ENCODE measurements at places on chromosomes 7 and 10.

DNA sequence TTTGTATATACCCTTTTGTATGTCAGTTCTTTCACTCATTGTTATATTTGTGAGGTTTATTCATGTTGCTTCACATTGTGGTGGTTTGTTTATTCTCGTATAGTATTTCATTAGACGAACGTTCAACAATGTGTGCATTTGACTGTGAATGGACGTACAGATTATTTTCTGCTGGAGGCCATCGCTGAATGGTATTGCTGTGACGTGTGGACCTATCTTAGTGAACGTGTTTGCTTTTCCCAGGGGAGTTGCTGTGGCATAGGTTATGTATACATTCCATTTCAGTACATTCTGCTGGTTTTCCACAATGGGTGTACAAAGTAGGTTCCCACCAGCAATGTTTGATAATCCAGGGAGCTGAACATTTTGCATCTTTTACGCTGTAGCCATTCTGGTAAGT lies 31.1 kb upstream of the PLEKHS1 start:
- no peak for DNase-seq

- no peak for DNase-seq
Observed at GRCh38 chr10:78186572-78186971, 152.9 kb downstream of the RPS24 start.

DNA sequence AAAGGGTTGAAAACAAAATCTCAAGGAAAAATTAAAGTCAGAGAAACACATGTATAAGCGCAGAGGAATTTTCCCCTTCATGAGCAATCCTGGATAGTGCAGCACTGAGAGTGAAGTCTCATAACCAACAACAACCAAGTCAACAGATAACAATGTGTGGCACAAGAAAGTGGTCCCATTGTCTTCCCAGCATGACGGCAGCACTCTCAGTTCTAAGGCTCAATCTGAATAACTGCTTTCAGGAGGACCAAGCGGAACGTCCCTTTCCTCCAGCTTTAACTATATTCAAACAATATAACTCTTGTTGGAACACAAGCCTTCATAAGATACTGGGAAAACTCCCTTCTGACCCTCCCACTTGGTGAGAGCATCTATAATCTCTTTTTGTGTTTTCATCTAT lies 137.9 kb downstream of the RAPGEF5 start:
- no peak for DNase-seq

- DNase-seq = no peak
Observed at GRCh38 chr7:36299823-36300341, 89.8 kb upstream of the ANLN start.

GRCh38 chr7:131511071-131511470 lies 45.4 kb downstream of the PODXL start:
- no peak for DNase-seq

DNA sequence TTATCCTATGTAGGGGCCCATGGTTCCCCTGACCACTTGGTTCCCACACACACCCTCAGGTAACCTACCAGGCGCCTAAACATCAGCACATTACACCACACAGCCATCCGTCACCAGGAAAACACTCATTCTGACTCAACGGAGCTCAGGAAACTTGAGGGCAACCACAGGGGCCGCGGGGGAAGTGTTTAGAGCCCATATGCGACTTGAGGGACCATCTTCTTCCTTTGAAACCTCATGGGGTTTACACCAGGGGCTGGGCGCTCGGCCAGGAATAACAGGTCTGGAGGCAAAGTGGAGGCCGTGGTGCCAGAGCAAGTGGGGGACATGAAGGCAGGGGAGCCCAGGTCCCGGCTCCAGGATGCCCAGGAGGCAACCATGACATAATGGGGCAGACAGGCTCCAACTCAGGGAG lies 1.5 kb downstream of the STX1A start:
- no peak for DNase-seq

GRCh38 chr7:141619745-141620144 lies 68.5 kb downstream of the AGK start:
- no peak for DNase-seq

GRCh38 chr7:151035026-151035717 lies 6.9 kb downstream of the ABCB8 start:
- DNase-seq = no peak

- no peak for DNase-seq
Observed at GRCh38 chr7:155398944-155399343, 59.0 kb upstream of the EN2 start.

- DNase-seq = no peak
Observed at GRCh38 chr7:2190531-2190930, 42.2 kb downstream of the MAD1L1 start.

- DNase-seq = no peak
Observed at GRCh38 chr7:887488-887820, 11.1 kb downstream of the GET4 start.

- no peak for DNase-seq
Observed at GRCh38 chr7:82323806-82324205, 119.8 kb downstream of the CACNA2D1 start.

DNA sequence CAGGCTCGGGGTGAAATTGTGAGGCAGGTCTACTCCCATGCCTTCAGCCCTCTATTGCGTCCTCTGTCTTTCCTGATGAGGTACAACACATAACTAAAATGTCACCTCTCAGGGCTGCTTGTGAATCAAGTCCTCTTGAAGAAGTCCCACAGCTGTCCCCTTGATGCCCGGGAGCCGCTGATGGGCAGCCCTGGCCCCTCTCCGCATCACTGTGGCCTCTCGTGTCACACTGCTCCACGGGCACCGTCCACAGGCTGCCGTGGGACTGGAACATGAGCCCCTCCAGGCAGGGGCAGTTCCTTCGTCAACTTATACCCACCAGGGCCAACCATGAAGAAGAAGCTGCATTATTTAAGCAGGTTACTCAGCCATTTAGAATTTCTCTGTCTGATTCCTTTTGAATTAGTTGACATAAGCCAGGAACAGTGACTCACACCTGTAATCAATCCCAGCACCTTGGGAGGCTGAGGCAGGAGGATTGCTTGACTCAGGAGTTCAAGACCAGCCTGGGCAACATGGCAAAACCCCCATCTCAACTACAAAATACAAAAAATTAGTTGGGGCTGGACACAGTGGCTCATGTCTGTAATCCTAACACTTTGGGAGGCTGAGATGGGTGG lies 58.5 kb upstream of the UBE3C start:
- DNase-seq = no peak

DNA sequence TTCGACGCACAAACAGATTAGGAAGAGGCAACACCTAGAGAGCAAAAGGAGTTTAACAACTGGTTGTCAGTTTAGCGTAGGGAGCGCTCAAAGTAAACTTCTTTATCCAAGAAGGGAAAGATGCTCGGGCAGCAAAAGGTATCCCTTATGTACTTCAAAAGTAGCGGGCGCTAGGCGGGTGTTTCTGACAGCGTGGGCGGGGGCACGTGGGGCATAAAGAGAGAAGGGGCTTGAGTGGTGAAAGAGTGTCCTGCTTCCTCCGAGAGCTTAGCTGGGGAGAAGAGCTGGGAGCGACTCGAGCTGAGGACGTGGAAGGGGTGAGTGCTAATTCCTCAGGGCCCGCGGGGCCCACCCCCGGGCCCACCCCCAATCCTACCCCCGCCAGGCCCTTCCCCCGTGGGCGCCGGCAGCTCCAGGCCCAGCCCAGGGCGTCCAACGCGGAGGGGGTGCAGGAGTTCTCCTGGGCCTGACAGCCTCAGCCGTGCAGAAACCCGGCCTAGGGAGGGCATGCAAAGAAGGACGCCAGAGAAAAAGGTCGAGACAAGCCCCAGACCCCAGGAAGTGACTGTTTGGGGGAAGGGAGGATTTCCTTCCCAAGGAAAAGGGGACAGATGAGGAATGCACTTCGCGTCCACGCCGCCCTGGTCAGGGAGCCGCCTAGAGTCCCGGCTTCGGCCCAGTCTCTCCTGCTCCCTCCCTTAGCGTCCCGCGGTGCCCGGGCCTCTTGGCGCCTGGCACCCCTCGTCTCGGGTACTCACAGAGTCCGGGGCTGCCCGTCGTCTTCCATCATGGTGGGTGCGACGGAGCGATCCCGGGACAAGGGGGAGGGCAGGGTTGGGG lies 868 bp downstream of the TIAL1 start:
- no peak for DNase-seq

- no peak for DNase-seq
Observed at GRCh38 chr10:91709394-91709798, 76.5 kb upstream of the PPP1R3C start.

DNA sequence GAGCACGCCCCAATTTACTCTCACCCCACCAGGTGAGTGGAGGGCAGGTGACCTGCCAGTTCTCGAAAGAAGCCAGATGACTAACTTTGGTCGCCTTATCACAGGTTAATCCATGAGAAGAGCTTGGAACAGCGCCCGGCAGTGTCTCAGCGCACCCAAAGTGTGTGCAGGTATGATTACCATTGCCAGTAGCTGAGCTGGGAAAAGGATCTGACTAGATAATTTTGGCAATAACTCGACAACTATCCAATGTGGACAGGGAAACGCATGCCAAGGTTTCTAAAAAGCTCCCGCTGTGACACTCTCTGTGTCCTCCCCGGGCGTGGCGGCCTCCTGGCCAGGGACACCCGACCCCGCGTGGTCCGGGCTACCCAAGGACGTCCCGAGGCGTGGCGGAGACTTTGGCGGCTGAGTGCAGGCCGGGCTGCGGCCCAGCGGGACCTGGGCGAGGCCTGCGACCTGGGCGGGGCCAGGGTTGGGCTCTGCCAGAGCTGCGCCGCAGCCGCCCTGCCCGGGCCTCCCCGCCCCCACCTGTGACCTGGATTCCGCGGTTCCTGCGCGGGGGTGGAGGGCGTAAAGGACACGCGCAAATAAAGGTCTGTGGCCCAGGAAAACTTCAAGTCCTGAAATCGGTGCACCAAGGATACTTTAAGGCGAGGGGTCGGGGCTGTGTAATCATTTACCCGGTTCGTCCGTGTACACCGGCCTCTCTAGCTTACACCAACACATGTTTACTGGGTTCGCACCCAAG lies 13.7 kb upstream of the WAPL start:
- DNase-seq = no peak

DNA sequence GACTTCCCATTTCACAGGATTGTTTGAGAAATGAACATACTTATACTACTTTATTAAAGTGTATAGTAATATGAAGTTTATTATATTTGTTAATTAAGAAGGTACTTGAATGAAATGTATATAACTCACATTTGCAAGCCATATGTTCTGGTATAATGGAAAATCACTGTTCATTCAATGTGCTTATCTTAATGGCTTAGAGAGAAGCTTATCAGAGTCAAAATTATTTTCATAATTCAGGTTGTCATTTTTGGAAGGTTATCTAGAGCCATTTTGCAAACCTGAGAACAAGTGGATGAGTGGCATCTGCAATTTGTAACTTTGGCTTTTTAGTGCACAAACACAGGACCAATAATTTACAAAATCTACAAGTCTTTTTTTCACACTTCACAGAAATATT lies 621.0 kb downstream of the ARL4A start:
- no peak for DNase-seq

GRCh38 chr7:137975221-137975620 lies 26.7 kb downstream of the CREB3L2 start:
- DNase-seq = no peak

- no peak for DNase-seq
Observed at GRCh38 chr10:132788180-132788830, 2.4 kb upstream of the NKX6-2 start.

- no peak for DNase-seq
Observed at GRCh38 chr7:29881724-29882123, 75.4 kb downstream of the WIPF3 start.

GRCh38 chr7:93029056-93029455 lies 88.7 kb downstream of the SAMD9 start:
- DNase-seq = no peak

DNA sequence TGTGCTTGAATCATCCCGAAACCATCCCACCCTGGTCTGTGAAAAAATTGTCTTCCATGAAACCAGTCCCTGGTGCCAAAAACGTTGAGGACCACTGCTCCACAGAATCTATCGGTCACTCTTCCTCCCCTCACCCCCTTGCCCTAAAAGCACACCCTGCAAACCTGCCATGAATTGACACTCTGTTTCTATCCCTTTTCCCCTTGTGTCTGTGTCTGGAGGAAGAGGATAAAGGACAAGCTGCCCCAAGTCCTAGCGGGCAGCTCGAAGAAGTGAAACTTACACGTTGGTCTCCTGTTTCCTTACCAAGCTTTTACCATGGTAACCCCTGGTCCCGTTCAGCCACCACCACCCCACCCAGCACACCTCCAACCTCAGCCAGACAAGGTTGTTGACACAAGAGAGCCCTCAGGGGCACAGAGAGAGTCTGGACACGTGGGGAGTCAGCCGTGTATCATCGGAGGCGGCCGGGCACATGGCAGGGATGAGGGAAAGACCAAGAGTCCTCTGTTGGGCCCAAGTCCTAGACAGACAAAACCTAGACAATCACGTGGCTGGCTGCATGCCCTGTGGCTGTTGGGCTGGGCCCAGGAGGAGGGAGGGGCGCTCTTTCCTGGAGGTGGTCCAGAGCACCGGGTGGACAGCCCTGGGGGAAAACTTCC lies 784 bp upstream of the SERPINE1 start:
- no peak for DNase-seq

DNA sequence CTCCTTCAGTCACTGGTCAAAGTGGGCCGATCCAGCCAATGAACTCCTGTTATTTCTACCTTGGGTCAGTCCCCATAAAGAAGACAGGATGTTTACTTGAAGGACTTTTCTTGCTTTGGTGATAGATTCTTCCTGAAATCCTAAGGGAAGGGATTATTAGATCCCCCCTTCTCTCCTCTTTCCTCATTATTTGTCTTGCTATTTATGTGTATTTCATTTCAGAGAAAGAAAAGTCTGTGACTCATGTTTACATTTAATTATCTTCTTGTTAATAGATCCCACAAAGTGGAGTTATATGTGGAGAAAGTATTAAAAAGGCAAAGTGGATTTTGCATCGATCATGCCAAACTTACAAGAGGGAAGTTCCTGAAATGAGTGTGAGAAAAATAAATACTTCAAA lies 341.5 kb downstream of the PHTF2 start:
- DNase-seq = no peak

- DNase-seq = no peak
Observed at GRCh38 chr7:115632636-115633035, 397.9 kb downstream of the TFEC start.

- no peak for DNase-seq
Observed at GRCh38 chr10:125096371-125096770, 64.0 kb downstream of the CTBP2 start.

- DNase-seq = no peak
Observed at GRCh38 chr7:156722043-156722826, 81.7 kb downstream of the RNF32 start.

GRCh38 chr7:26187380-26188205 lies 13.0 kb downstream of the HNRNPA2B1 start:
- DNase-seq = no peak

DNA sequence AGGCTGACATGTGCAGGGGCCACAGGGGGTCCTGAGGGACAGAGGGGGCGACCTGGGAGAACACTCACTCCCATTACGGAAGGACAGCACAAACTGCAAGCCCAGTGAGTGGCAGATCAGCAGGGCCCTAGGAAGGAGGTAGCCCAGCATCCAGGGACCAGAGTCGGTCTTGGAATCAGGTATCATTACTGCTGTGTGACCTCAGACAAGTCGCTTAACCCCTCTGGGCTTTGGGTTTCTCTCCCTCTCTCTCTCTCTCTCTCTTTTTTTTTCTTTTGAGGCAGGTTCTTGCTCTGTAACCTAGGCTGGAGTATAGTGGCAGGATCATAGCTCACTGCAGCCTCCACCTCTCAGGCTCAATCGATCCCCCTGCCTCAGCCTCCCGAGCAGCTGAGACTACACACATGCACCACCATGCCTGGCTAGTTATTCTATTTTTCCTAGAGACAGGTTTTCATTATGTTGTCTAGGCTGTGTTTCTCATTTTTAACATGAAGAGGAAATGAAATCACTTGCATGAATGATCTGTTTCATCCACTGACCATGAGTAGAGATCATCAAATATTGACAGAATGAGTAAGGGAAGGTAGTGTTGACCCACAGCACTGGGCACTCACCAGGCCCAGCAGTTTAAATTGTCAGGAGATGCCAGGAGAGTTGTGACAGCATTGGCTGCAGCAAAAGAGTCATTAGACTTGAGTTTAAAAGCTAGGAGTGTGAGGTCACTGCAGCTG lies 49.4 kb downstream of the BUB3 start:
- no peak for DNase-seq

All from cerebellar nuclear complex (tissue), 1 donor.